ENCODE measurements at places on chromosomes 13 and 19.

DNA sequence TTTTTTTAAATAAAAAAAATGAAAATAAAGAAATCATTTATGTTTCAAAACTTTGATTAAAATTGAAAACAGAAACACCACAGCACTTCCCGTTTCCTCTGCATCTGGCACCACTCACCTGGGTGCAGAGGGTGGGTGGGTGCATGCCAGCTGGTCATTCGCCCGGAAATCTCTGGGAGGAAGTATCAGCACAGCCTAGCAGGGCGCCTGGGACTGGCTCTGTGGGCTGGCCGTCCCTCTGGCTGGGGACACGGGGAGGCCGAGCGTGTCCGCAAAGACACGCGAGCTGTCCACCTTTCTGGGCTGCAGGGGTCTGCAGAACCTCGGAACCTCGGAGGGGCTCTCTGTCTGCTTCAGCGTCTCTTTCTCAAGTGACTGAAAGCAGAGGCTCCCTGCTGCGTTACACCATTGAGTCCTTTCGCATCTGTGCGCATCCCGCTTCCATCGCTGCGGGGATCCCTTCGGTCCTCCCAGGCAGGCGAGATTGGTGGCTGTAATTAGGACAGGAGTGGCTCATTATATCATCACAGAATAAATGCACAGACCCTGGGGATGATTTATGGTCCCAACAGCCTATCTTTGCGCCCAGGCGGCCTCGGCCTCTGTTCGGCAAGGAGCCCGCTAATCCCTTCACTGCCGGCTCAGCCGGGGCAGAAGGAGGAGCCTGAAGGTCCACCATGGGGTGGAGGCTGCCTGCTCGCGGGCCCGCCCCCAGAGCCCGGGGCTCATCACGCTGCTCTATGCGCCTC, 17.2 kb downstream of the CRTC1 start:
- DNase-seq, result peak; percentile 86

DNA sequence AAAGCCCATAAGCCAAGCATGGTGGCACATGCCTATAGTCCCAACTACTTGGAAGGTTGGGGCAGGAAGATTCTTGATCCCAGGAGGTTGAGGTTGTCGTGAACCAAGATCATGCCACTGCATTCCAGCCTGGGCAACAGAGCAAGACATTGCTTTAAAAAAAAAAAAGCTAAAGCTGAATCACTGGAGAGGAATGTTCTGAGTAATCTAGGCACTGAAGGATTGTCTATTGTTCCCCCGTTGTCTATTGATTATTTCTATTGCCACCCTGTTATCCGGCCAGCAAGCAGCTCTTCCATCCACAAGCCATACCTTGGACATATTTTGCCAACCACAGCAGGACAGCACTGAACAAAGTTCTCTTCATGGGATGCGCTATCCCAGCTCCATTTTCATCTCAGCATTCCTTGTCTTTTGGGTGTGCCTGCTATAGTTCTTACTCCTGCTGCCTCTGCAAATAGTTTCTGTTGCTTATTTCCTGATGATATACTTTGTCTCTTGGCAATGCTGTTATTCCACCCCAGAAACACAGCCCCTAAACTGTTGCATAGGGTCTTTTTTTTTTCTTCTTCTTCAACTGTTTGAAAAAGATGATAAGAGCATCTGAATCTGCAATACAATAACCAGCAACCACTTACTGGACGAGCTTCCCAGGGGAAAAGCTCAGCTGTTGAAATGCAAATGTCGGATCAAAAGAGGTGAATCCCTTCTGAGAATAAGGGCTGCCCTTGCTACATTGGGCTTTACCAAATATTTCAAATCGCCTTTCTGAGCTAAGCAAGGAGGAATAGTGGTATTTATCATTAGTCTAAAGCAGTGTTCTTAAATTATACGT, 22.2 kb upstream of the SIAH3 start:
- DNase-seq, result no peak

- no peak for DNase-seq
Observed at GRCh38 chr13:30982506-30982905, 50.0 kb downstream of the TEX26 start.

DNA sequence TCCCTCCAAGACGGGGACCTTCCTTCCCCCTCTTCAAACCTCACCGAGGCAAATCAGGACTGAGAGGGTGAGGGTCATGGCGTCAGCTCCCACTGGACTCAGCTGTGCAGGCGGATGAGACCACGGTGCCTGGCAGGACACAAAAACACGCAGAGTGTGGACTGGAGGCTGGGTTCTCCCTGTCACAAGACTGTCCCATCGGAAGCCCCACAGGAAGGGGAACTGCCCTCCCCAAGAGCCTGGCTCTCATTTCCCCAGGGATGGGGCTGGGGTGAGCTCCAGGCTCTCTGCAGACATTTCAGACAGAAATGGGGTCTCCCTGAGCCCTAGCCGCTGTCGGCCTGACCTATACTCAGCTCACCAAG, at the start of gene LILRB5:
Gene LILRB5 (minus strand): TSS at position 158 of the 365 bp plus-strand sequence. CDS start 80 bp downstream, at position 78.
- no peak for DNase-seq

- no peak for DNase-seq
Observed at GRCh38 chr13:30978981-30979956, 46.8 kb downstream of the TEX26 start.

Measured in left ventricle myocardium inferior (tissue), 1 donor.